ENCODE measurements at places on chromosomes 7 and 10.

- DNase-seq: no peak
Observed at GRCh38 chr7:50704844-50705243, 77.9 kb downstream of the GRB10 start.

DNA sequence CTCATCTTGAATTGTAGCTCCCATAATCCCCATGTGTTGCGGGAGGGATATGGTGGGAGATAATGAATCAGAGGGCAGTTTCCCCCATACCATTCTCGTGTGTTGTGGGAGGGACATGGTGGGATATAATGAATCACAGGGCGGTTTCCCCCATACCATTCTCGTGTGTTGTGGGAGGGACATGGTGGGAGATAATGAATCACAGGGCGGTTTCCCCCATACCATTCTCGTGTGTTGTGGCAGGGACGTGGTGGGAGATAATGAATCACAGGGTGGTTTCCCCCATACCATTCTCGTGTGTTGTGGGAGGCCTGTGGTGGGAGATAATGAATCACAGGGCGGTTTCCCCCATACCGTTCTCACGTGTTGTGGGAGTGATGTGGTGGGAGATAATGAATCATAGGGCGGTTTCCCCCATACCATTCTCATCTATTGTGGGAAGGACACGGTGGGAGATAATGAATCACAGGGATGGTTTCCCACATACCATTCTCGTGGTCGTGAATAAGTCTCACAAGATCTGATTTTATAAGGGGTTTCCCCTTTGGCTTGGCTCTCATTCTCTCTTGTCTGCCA is 271.0 kb downstream of the MAD1L1 start:
- no peak for DNase-seq

DNA sequence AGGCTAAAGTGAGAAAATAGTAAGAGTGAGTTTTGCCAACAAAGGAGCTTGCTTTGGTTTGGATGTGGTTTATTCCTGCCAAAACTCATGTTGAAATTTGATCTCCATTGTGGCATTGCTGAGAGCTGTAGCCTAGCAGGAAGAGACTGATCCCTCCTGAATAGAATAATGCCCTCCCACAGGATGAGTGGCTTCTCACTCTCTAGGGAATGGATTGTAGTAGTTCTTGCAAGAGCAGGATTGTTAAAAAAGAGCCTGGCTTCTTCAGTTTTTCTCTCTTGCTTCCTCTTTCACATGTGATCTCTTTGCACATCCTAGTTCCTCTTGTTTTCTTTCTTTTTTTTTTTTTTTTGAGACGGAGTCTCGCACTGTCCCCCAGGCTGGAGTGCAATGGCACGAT is 34.4 kb downstream of the ASAH2 start:
- no peak for DNase-seq

DNA sequence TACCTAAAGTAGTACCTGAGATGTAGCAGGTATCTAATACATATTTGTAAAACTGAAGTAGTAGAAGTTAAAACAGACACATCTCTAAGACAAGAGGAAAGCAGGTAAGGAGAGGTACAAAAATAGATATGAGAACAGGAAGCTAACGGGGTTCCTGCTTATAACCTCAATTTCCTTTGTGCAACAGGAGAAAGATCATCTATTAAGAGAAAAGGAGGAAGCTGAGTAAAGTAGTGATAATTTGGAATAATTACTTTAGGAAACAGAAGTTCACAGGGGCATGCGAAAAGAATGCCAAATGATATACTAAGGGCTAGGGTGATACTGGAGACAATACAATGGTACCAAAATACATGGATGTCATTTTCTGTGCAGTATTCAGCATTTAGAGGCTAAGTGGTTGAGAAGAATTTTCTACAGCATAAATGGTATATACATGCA is 108.7 kb downstream of the NRBF2 start:
- no peak for DNase-seq

DNA sequence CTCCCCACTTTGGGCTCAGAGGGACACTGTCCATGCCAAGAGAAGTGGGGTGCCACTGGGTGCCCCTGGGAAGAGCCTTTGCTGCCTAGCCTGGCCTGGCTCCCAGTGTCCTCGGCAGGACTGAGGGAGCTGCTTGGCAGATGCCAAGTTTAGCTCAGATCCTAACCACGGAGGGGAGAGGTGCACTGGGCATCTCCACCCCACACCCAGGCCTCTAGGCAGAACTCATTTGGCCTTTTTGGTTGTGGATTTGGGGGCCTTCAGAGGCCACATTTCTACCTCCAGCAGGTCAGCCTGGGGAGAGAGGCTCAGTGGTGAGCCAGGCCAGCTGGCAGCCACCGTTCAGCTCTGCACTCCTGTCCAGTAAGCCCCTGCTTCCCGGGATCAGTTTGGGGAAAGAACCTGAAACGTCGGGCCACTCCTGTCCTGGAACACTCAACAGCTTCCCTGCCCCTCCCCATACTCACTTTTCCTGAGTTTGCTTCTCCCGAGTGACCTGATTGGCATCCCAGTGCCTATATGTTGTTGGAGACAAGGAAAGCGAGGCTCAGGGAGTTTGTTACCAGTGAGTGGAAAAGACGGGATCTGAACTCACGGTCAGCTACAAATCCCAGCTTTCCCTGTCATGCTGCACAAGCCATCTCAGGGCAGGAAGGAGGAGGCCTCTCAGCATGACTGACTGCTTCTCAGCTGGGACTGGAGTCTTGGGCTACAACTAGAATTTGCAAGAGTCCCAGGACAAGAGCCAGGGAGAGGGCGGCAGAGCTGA is 11.2 kb upstream of the CXCL12 start:
- no peak for DNase-seq

- no peak for DNase-seq
Observed at GRCh38 chr7:36946401-36946739, 222.1 kb upstream of the AOAH start.

GRCh38 chr7:15915686-15916293 is 229.3 kb upstream of the MEOX2 start:
- no peak for DNase-seq

DNA sequence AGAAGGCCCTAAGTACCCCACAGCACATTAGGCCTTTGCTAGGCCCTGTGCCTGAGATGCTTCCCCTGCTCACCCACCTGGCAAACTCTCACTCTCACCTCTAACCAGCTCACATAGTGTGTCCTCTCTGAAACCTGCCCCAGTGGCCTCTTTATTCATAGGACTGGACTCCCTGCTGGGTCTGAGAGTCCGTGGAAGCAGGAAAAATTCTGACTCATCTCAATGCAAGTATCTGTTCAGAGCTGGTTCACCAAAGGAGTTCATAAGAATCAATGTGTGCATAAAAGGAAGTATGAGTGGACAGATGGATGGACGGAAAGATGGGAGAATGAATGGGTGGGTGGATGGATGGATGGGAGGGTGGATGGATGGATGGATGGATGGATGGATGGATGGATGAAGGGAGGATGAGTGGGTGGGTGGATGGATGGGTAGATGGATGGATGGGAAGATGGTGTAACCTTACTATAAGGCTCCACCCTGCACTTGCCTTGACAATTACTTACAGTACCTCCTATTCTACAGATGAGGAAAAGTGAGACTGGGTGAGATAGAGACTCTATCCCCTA is 111.2 kb upstream of the ZMIZ1 start:
- no peak for DNase-seq

GRCh38 chr7:92699966-92700514 is 109.8 kb upstream of the FAM133B start:
- no peak for DNase-seq

- no peak for DNase-seq
Observed at GRCh38 chr7:27167916-27168264, 2.6 kb upstream of the HOXA9 start.

- DNase-seq: peak; percentile 96
Observed at GRCh38 chr7:69864274-69864673, 266.0 kb downstream of the AUTS2 start.

GRCh38 chr7:93836116-93836515 is 54.4 kb downstream of the TFPI2 start:
- DNase-seq: no peak

DNA sequence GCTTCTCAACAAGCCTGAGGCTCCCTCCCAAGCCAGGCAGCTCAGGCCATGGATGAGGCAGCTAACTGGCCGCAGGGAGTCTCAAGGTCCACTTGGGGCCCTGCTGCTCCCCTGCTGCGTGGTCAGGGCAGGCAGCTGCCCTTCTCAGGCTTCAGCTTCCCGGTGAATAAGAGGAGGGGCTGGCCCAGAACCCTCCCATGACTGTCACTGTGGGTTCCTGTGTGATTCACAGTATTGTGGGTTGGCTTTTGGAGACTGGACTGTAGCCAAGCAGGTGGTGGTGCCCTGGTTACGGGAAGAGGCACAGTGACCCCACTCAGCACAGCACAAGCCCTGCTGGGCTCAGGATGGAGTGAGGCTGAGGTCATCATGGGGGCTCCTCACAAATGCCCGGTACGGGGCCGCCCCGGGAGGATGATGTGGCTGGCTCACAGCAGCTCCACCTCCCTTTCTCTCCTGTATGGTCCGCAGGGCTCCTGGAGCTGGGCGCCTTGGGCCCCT is 189.8 kb downstream of the HECW1 start:
- no peak for DNase-seq
